ENCODE measurements at places on chromosomes 6 and 20. TPM values are rescaled to one million over a fixed set of nuclear protein-coding genes. Genes with fewer than 3 reads are reported as not detected.

DNA sequence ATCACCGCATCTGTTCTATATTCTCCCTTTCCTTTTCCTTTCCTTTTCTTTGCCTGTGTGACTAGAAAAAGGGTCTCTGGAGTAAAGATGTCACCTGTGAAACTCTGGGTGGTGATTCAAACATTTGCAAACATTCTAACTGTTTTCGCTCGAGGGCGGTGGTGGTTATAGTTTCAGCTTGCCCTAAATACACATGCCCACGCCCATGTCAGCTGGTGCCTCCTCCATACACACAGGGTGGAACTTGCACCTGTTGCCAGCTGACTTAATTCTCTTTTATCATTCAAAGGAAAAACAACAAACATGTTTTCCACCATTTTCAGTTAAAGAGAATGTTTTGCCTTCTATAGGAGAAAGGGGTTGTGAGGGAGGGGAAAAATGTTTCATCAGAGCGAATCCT, 381.9 kb upstream of the ARID1B start:
- H3K4me1 ChIP-seq: no peaks in the 10 kb centered on the region
- H3K27me3 ChIP-seq: no peaks in the 10 kb centered on the region
- H3K36me3 ChIP-seq: no peaks in the 10 kb centered on the region

Gene TRIM10
- total RNA-seq: not detected

DNA sequence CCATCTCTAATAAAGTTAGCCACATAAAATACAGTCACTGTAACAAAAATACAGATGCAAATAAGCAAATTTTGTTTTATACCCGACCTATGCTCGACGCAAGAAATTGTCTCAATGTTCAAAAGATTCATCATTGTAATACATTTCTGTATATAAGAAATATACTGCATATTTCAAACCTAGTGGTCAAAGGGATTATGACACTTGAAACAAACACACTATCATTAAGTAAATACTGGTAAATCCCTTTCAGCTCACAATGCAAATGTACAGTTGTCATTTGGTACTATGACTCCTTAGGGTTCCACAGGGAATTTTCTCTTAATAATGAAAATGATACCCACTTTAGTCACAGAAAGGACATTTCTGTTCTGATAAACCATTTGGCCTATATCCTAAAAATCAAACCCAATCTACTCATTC, 2.2 kb downstream of the HIVEP2 start:
- no peak overlapping the region for H3K27ac ChIP-seq
- H3K27me3 ChIP-seq: peaks cover 6% of the 10 kb centered on the region
- H3K4me1 ChIP-seq: peaks cover 11% of the 10 kb centered on the region
- H3K36me3 ChIP-seq: no peaks in the 10 kb centered on the region
- no peak overlapping the region for H3K4me3 ChIP-seq

DNA sequence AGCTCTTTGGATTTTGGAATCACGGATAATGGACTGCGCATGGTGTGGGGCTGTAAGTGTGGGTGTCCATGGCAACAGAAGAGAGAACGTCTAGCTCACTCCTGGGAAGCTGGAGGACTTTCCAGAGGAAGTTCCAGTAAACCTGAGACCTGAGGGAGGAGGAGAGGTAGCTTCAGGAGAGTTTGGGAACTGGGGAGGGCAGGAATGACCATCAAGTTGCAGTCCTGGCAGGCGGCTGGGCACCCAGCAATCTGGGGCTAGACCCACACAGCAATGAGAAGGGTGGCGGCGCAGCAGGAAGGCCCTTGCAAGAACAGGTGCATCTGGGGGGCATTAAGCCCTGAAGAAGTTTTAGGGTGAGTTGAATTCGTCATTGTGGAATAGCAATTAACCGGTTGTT, 95.9 kb downstream of the FOXC1 start:
- H3K4me3 ChIP-seq: no peak overlapping the region
- DNase-seq: no peak
- H3K36me3 ChIP-seq: no peaks in the 10 kb centered on the region
- no peaks in the 10 kb centered on the region for H3K27me3 ChIP-seq

Gene LAMA4
- 2.0 TPM for total RNA-seq

Data from A673 (cell line).